Stimulated activated CD8-positive, alpha-beta memory T cell treated with anti-CD3 and anti-CD28 coated beads, Interleukin-15, amount 100 ng/mL, for 48 hours (primary cell): ENCODE measurements at places on chromosomes 4 and X.

- no peak for DNase-seq
Observed at GRCh38 chr4:16183604-16184003, 42.7 kb downstream of the TAPT1 start.

- no peak for DNase-seq
Observed at GRCh38 chrX:82196866-82197265, 995.0 kb downstream of the SH3BGRL start.

DNA sequence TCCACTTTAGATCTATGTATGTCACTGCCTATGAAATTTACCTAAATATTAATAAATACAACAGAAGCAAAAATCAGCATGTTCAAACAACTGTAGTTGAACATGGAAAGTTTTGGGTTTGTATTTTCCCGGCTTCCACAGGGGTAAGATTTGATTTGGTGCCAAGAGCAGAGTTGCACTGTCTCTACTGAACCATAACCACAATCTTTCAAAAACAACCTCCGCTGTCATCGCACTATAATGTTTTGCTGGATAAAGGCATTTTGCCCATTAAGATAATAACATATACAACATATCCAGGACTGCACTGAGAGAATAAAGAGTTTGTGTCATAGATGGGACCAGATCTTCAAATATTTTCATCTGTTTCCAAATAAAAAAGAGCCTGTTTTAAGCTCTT lies 94.9 kb downstream of the TENM3 start:
- DNase-seq = no peak

GRCh38 chrX:2664502-2664901 lies 26.6 kb upstream of the CD99 start:
- no peak for DNase-seq

DNA sequence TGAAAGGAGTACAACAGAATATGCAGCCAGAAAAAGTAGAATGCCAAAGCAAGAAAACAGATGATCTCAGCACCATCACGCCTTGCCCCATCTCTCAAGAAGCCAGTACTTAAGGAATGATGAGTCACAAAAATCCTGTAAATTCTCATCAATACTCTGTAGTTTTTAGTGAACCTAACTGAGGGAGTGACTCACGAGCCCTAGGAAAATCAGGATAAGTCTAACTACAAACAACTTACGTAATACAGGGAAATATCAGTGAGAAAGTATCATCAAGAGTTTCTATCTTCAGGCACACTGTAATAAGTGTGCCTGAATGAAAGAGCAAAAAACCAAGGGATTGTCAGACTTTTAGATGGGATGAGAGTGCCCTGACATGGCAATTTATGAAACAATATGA lies 644.4 kb downstream of the STPG2 start:
- no peak for DNase-seq

DNA sequence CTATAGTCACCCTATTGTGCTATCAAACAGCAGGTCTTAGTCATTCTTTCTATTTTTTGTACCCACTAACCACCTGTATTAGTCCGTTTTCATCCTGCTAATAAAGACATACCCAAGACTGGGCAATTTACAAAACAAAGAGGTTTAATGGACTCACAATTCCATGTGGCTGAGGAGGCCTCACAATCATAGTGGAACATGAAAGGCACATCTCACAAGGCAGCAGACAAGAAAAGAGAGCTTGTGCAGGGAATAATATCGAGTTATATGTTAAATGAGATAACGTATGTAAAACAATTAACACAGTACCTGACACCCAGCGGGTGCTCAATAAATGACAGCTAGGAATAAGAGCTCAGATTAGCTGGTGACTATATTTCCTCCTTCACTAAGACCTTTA lies 88.1 kb upstream of the WDR44 start:
- no peak for DNase-seq

- no peak for DNase-seq
Observed at GRCh38 chrX:54496936-54497335, 902 bp upstream of the FGD1 start.

GRCh38 chrX:130139474-130140201 lies 26.0 kb downstream of the AIFM1 start:
- DNase-seq = no peak

- DNase-seq = no peak
Observed at GRCh38 chrX:48965959-48966358, 5.7 kb downstream of the KCND1 start.

DNA sequence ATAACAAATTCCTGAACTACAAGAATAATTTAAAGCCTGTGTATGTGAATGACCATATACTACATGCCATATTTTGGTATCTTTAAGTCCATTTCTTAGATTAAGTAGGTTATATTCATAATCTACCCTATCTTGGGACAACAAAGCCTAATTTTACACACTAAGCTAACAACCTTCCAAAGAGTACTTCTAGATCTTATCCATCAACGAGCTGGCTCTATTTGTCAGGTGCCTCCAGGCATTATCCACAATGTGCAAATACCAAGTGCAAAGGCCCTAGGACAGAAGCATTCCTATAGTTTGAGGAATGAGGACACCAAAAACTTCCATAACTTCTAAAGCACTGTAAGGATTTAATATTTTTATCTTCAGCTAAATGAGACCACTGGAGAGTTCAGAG lies 3.5 kb downstream of the SLBP start:
- no peak for DNase-seq

- no peak for DNase-seq
Observed at GRCh38 chrX:22652596-22652995, 347.2 kb upstream of the DDX53 start.

- DNase-seq = no peak
Observed at GRCh38 chr4:119002476-119002875, 113.8 kb downstream of the SYNPO2 start.

GRCh38 chr4:177680308-177680707 lies 238.1 kb upstream of the AGA start:
- DNase-seq = no peak

DNA sequence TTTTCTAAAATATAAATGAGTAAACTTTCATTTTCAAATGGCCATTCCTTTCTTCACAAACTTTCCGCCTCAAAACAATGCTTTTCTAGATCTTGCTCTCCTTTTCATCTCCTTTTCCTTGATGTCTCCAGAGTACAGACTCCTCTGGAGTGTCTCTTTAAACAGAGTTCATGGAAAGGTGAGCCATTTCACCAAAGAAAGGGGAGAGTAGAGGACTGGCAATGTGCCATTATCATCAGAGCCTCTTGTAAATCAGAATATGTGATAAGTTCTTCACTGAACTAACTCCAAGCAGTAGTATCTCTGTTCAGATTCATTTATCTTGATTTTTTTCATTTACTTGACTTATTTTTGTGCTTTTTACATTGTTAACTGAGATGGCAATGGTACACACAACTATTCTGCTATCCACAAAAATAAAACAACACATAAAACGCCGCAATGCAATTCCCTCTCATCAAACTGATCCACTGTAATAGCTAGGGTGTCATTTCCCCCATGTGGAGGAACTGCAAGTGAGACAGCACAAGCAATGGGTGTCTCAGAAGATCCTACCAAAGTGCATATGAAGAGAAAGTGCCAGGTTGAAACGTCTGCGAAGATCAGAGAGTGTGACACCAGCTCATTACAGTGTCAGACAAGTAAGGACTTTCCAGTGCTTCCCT lies 125.4 kb downstream of the RASL11B start:
- DNase-seq = no peak

GRCh38 chrX:10728806-10729389 lies 108.5 kb upstream of the MID1 start:
- no peak for DNase-seq

DNA sequence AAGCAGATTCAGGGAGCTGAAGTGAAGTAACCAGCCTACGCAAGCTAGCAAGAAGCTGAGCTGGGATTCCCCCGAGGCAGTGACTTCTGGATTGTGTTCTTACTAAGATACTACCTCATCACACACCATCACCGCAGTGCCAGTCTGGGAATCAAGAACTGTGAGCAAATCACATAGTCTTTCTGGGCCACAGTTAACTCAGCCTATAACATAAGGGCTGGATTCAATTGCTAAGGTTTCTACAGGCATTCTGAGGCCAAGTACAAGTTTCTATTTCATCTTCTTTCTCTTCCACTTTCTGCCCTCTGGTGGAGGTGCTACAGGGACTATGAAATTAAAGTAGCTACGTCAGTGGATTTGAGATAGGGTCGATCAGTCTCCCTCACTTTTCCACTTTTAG lies 1.4 kb upstream of the CORIN start:
- DNase-seq = peak; percentile 50

DNA sequence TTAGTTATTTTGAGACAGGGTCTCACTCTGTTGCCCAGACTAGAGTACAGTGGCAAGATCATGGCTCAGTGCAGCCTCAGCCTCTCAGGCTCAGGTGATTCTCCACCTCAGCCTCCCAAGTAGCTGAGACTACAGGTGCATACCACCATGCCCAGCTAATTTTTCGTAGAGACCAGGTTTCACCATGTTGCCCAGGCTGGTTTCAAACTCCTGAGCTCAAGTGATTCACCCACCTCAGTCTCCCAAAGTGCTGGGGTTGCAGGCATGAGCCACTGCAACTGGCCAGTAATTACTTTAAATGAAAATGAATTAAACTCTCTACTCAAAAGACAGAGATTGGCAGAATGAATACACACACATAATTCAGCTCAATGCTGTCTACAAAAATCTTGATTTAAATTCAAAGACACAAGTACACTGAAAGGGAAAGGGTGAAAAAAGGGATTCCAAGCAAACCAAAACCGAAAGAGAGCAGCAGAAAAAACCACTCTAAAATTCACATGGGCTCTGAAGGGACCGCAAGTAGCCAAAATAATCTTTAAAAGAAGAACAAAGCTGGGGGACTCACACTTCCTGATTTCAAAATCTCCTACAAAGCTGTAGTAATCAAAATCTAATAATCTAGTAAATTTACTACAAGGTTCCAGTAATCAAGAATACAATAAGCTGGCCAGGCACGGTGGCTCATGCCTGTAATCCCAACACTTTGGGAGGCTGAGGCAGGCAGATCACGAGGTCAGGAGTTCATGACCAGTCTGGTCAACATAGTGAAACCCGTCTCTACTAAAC lies 11.8 kb upstream of the SPON2 start:
- no peak for DNase-seq

DNA sequence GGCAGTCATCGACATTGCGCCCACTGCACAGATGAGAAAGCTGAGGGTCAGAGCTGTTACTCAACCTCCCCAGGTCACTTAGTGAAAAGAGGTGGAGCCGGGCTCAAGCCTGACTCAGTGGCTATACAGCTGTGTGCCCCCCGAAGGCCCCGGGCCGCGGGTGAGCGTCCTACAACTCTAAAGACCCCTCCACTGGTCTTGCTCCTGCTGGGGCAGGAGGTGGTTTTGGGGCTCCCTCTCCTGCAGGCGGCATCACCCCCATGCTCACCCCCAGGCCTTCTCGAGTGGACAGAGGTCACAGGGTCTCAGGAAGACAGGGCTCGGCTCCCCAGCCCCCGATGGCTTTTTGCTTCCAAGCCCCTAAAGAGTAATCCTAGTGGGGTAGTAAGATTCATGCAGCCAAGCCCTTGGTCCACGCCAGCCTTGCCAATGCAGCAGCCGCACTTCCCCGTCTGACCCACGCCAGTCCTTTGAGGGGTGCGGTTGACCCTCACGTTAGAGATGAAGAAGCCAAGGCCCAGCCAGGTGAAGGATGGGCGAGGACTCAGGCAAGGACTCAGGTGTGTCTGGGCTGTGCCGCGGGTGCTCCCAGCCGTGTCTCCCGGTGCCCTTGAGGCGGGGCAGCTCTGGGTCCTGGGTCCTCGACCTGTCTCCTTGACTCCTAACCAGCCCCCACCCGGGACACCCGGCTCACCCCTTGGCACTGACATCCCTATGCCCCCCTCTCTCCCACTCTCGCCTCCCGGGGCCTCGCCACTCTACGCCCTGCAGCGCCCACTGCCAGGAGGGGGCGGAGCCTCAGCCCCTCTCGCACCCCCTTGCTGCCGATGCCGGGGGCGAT lies 200.4 kb downstream of the AFAP1 start:
- no peak for DNase-seq

- no peak for DNase-seq
Observed at GRCh38 chrX:13087322-13088155, 43.1 kb upstream of the FAM9C start.

- DNase-seq = peak; percentile 29
Observed at GRCh38 chr4:337932-338758, 531 bp downstream of the ZNF141 start.

DNA sequence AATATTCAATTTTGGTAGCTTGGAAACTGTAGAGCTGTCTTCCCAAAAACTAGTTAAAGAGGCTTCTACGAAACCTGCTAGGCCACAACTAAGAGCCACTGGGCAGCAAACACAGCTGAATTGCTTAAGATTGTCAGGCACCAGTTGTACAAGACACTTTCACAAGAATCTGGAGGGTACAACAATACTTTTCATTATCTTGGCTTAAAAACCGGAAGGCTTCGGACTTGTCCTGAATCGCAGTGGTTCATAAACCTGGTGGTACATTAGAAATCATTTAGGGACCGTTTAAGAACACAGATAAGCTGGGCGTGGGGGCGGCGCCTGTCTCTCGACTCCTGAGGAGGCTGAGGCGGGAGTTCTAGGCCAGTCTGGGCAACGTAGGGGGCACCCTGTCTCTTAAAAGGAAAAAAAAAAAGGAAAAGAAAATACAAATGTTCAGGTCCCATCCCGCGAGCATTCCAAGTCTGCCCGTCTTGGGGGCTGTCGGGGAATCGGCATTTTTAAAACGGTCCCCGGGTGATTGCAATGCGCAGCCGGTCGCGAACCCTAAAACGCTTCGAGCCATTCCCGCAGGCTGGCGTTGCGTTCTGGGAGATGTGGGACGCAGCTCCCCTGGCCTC lies 763 bp downstream of the PYURF start:
- DNase-seq = peak; percentile 27
